ENCODE measurements at places on chromosomes 5 and 9.

- no peak for DNase-seq
These were observed 125.8 kb downstream of the ZNF354C start for GRCh38 chr5:179185941-179186411.

DNA sequence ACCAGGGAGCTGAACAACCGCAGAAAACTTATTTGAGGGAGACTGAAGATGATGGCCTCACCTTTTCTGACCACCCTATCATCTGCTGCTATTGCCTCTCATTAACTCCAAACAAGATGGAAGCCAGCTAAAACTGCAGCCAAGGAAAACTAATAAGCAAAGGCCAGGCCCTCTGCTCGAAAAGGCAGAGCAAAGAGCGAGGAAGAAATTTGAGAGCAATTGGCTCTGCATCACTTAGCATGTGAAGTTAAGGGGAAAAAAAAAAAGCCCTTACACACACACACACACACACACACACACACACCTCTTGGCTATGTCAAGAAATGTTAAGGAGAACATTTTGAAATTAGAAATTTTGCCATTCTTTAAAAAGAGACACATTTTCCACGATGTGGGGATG is 228.1 kb upstream of the CYLC2 start:
- DNase-seq = no peak

- DNase-seq = no peak
These were observed 53.0 kb downstream of the SH3RF2 start for GRCh38 chr5:145989428-145989827.

GRCh38 chr9:1285526-1285925 is 235.4 kb downstream of the DMRT2 start:
- DNase-seq = no peak

- no peak for DNase-seq
These were observed 3.3 kb downstream of the NCBP1 start for GRCh38 chr9:97636903-97637302.

- DNase-seq = no peak
These were observed 21.2 kb downstream of the DYNC2I2 start for GRCh38 chr9:128635266-128636023.

Data from inflammatory macrophage (primary cell).